Stimulated activated CD4-positive, alpha-beta T cell treated with anti-CD3 and anti-CD28 coated beads, TNF-alpha, amount 100 ng/mL, for 1 hour (primary cell): ENCODE measurements at places on chromosomes 7 and 10.

GRCh38 chr7:29604702-29605101 is 41.1 kb downstream of the PRR15 start:
- DNase-seq, result no peak

DNA sequence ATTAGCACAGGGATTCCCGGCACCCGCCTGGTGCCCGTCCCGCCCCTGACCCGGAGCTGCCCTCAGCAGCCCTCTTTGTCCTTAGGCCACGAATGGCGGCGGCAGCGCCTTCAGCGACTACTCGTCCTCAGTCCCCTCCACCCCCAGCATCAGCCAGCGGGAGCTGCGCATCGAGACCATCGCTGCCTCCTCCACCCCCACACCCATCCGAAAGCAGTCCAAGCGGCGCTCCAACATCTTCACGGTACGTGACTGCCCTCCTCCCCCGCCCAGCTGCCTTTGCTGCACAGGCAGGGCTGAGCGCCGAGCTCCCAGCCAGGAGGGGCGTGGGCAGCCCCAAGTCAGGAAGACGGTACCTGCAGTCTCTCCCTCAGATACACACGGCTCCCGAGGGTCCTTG is 33.6 kb downstream of the AGAP3 start:
- no peak for DNase-seq

GRCh38 chr10:103547391-103547946 is 54.0 kb downstream of the NEURL1 start:
- DNase-seq, result no peak

DNA sequence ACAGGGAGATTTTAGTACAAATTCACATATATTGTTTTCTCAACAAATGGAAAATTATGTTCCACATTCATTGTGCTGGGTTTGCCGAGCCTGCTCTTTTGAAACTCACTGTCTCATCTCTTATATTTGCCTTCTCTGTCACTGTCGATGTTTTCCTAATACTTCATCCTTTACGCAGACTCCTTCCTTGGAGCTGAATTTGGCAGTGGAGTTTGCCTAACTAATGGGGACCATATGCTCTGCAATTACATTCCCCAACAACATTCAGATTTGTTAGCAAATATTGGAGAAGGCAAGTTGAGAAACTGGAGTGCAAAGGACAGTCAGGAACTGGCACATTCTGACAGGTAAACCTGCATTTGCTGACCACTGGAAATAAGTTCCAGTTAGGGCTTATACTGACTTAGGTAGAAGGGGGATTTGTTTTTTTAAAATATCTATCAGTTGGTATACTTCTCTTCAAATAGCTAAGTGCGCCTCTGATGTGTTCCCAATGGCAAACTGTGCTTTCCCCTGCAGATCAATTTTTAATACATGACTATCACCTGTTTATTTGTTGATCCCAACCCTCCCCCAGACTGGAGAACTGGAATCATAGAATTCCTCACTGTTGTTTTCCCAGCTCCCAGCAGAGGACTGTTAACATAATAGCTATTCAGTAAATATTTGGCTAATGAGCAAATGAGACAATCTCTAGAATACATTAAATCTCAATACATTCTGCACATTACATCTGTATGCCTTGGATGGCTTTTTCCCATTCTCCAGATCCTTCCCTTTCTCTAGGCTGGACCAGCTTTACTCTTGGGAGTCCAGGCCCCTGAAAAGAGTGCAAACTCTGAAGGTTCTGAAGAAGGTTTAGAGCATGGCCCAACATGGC is 769.3 kb downstream of the KCNMA1 start:
- no peak for DNase-seq

DNA sequence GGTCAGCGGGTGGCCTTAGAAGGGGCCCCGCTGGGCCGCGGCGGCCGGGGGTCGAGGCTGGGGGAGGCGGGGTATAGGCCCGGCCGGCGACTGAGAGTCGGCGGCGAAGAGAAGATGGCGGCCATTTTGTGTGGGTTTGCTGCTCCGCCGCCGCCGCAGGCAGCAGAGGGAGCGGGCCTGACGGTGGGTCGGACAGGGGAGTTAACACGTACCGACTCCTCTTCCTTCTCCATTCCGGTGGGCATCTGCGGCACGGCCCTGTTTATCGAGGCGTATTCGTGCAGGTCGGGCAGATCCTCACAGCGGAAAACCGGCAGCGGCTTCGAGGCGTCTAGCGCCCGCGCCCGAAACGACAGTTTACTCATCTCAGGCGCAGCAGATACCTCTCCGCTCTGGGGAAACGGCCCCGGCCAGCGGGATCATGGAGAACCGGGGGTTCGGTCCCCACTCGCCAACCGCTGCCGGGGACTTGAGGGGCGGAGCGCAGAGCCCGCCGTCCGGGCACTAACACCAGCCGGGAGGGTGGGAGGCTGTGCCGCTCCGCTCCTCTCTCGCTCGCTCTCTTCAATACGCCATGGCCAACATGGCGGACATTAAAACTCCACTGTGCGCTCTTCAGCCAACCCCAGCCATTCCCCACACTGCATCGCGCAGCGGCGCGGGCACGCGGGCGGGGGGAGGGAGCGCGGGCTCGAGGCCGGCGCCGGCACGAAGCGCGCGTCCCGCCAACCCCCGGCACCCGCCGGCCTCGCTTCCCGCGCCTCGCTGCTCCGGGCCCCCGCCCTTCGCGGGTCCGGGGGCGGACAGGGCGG is at the start of gene EPC1:
Gene EPC1 (minus strand): TSS at position 608 of the 812 bp plus-strand sequence. CDS start 243 bp downstream, at position 365.
- DNase-seq, result peak; percentile 77

- DNase-seq, result no peak
These were observed 73.3 kb downstream of the ZMIZ1 start for GRCh38 chr10:79142064-79142491.

DNA sequence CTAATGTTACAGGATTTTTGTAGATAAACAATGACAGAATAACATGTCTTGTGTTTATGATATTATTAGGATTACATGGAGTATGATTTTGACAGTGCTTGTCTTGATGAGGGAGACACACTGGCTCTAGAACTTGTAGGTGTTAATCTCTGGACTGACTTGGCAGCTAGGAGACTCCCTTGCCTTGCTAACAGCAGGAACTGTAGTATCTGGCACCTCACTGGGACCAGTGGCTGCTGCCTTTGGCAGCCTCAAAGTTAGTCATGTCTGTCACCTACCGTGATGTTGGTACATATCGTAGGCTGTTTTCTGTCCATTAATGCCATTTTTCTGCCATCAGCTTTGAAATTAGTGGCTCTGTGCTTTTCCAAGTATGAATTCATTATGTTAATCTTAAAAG is 261.5 kb downstream of the CDK14 start:
- no peak for DNase-seq

DNA sequence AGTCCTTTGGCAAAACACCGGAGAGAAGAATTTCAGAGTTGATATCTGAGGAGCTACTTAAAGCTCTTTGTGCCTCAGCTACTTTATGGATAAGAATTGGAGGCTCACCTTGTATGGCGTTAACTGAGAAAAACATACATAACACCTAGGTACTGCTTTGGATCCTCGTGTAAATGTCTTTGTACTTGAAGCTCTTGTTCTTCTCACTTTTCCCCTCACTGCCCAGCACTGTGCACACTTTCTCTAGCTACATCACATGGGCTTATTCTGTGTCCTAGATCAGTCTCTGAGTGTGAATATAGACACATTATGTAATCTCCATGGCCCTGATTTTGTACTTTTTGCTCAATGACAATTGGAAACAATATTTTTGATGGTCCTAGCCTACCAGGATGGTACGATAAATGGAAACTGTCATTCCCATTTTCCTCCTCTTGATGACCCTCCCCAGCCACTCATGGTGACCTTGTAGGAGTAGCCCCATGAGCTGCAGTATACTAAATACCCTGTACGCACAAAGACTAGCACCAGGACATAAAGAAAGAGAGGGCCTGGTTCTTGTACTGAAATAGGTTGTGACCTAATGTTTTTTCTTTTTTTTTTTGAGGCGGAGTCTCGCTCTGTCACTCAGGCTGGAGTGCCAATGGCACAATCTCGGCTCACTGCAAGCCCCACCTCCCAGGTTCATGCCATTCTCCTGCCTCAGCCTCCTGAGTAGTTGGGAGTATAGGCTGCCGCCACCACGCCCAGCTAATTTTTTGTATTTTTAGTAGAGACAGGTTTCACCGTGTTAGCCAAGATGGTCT is 22.1 kb downstream of the STAMBPL1 start:
- DNase-seq, result no peak

- no peak for DNase-seq
These were observed 3.8 kb upstream of the DDX50 start for GRCh38 chr10:68897336-68897741.

GRCh38 chr10:88705958-88706357 is at the start of gene LIPK:
LIPK (plus strand) TSS chr10:88706249; CDS start chr10:88724544, 18,295 bp downstream.
- no peak for DNase-seq

GRCh38 chr7:37550872-37551271 is 102.2 kb upstream of the ELMO1 start:
- DNase-seq, result no peak

- DNase-seq, result no peak
These were observed 27.4 kb downstream of the TAX1BP1 start for GRCh38 chr7:27767374-27767773.

GRCh38 chr10:97914837-97915211 is 65.2 kb downstream of the GOLGA7B start:
- peak; percentile 66 for DNase-seq

- DNase-seq, result no peak
These were observed 26.4 kb downstream of the FBXW4 start for GRCh38 chr10:101668566-101668965.
